T1000 (cell line): ENCODE measurements at places on chromosomes 5 and 9.

DNA sequence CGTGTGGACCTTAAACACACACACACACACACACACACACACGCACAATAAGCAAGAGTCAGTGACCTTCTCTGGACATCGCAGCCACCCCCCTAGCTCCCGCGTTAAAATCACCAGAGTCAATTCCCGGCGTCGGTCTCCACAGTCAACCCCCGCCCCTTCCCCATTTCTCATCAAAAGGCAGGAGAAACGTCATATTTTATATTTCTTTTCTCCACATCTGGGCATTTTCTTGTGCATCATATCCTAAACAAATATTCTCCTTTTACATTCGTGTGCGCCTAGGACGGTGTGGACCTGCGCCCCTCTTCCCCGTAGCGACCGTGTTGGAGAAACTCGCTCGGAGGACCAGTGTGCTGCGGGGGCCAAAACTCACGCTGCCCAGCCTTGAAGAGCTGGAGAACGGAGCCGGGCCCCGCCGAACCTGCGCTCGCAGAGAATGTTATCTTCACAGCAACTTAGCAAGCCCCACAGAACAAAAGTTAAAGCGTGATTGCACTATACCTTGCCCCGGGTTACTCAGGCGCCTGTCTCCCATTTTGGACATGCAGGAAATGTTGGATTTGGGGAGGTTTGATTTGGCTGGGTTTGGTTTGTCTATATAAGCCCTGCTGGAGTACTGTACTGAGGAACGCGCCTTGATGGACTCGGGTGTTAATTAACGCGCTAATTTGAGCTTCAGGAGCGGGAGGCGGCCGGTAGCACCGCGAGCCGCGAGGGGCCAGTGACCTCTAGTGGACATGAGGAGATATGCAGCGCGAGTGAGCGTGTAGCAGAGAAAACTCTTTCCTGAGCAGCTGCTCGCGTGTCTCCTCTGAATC is 192.4 kb downstream of the MEF2C start:
- no peak for DNase-seq

GRCh38 chr5:68562308-68562707 is 346.8 kb downstream of the PIK3R1 start:
- DNase-seq = peak; percentile 9

DNA sequence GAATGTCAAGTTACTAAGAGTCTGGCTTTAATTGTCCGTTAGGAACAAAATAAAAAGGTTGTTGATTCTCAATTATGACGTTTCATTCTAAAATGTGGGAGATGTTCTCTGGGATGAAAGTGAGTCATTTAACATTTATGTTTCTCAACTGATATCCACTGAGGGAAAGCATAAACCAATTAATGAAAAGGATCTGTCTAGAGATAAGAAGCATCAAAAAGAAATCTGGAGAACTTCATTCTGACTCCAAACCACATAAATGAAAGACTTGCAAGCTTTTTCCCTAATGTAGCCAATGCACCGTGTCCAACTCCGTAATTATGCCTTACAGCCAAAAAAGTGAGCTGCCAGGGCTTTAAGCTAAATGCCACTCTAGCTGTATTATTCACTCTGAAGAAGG is 654.2 kb downstream of the TLE1 start:
- no peak for DNase-seq

DNA sequence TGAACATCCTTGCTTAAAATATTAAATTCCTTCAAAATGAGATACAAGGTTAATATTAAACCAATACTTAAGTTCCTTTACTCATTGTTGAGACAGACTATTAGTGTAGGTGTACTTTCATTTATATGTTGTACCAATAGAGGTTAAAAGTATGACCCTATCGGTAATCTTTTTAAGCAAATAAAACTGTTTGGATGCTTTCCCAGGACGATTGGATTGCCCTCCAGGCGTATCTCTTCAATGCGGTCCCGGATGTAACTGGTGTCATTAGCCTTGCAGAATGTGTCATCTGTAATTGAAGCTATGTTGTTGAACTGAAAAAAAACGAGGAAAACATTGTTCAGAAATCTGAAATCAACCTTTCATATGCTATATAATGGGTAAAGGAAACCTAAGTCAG is 18.9 kb downstream of the OGN start:
- DNase-seq = peak; percentile 3

DNA sequence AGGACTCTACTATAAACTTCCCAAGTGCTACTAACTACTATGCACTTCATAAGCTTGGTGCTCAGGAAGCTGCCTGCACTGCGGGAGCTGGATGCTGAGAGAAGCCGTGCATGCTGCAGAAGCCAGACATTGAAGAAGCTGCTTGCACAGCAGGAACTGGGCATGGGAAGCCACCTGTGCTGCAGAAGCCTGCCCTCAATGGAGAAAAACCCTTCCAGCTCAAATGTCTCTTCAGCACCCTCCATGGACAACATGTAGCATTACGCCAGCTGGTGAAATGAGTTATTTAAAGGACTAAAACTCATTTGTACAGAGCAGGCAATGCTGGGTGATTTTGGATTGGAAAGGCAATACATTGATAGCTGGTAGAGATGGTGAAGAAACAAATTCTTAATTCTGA is 247.2 kb downstream of the KIF4B start:
- DNase-seq = no peak

- no peak for DNase-seq
Observed at GRCh38 chr9:36053971-36054370, 17.3 kb downstream of the RECK start.

GRCh38 chr9:120892748-120893610 is 16.0 kb upstream of the PHF19 start:
- DNase-seq = peak; percentile 23

DNA sequence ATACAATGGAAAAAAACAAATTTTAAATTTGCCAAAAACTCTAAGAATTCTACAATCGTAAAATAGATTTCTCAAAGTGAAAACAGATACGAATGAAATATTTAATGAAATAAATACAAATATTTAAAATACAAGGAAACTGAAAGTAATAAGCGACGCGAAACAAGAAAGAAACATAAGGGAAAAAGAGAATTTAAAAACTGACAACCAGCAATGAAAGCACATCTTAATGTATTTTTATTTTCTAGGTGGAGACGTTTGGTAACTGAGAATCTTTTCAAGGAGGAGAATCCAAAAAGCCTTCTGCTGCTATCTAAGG is 1.0 kb downstream of the ANXA2R start:
- no peak for DNase-seq

- DNase-seq = no peak
Observed at GRCh38 chr9:90961375-90961774, 159.8 kb downstream of the SYK start.

- no peak for DNase-seq
Observed at GRCh38 chr5:141929398-141930058, 5.9 kb downstream of the DELE1 start.

- DNase-seq = no peak
Observed at GRCh38 chr5:6729386-6730310, 16.4 kb downstream of the TENT4A start.

- no peak for DNase-seq
Observed at GRCh38 chr9:93081081-93081529, 14.9 kb upstream of the CARD19 start.

- peak; percentile 12 for DNase-seq
Observed at GRCh38 chr9:98380065-98380681, 124.7 kb upstream of the TBC1D2 start.

- DNase-seq = no peak
Observed at GRCh38 chr9:96417661-96418082, 498 bp downstream of the ZNF367 start.

GRCh38 chr5:153985498-153985897 is 53.2 kb downstream of the FAM114A2 start:
- no peak for DNase-seq

GRCh38 chr5:107272954-107273353 is 397.8 kb downstream of the EFNA5 start:
- no peak for DNase-seq

GRCh38 chr5:168778536-168778935 is 199.4 kb upstream of the PANK3 start:
- DNase-seq = no peak

DNA sequence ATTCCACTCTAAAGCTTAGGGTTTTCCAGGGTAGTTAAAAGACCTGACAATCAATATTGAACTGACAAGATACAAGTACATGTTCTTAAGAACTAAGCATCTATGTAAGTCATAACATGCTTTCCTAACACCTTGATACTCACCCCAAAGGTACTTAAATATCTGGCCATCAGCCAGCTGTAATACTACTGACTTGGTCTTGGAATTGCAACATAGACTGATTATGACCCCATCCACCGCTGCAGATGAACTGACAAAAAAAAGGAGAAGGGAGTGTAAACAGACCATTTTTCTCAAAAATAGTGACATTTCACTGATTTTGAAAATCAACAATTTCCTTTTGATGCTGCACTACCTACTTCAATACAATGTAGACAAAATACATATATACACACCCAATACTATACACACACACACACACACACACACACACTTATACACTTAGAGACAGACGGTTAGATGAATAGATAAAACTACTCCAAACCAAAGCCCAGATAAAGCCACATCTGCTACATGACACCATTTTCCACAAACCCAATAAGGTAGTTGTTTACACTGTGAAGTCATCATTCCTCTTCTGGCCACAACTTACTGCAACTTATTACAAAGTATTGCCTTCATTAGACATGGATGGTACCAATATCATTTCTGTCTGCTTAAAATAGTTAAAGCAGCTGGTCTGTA is 30.4 kb downstream of the ELP1 start:
- DNase-seq = no peak

DNA sequence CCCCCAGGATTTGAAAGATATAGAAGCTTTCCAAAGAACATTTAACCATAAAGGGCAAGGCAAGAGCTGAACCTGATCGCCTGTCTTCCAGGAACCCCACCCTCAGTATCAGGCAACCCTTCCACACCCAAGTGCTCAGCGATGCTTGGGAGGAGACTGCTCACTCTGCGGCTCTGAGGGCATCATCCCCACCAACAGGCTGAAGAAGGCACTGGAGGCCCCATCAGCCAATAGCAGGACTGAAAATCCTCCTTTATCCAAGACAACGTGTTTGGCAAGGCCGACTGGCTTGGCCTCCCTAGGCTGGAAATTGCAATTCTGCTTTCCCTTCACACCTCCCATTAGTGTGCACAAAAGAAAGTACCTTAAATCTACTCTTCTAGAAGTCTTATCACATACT is 1.4 kb upstream of the PPP2CA start:
- DNase-seq = no peak

GRCh38 chr9:137604345-137605086 is 970 bp upstream of the ARRDC1 start:
- no peak for DNase-seq

DNA sequence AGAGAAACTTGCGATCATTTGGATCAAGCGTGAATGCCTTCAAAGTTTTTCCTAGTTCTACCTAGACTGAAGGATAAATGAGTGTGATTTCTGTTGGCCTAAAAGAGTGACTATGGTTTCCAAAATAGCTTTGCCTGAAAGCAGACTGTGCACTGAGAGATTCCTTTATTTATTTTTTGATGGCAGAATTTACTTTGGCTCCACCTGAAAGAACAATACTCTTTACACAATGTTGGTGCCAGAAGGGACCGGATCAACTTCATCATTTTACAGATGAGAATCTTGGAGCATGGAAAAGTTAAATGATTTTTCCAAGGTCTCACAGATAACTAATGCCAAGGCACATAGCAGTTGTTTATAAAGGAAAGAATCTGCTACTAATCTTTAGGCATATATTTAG is 199.6 kb downstream of the KCTD16 start:
- no peak for DNase-seq

GRCh38 chr9:133538176-133538575 is 3.7 kb downstream of the ADAMTSL2 start:
- no peak for DNase-seq

- no peak for DNase-seq
Observed at GRCh38 chr5:53405396-53405795, 75.0 kb upstream of the FST start.

- no peak for DNase-seq
Observed at GRCh38 chr5:9035346-9035745, 510.5 kb downstream of the SEMA5A start.

- DNase-seq = no peak
Observed at GRCh38 chr5:124544366-124545055, 201.9 kb downstream of the ZNF608 start.

DNA sequence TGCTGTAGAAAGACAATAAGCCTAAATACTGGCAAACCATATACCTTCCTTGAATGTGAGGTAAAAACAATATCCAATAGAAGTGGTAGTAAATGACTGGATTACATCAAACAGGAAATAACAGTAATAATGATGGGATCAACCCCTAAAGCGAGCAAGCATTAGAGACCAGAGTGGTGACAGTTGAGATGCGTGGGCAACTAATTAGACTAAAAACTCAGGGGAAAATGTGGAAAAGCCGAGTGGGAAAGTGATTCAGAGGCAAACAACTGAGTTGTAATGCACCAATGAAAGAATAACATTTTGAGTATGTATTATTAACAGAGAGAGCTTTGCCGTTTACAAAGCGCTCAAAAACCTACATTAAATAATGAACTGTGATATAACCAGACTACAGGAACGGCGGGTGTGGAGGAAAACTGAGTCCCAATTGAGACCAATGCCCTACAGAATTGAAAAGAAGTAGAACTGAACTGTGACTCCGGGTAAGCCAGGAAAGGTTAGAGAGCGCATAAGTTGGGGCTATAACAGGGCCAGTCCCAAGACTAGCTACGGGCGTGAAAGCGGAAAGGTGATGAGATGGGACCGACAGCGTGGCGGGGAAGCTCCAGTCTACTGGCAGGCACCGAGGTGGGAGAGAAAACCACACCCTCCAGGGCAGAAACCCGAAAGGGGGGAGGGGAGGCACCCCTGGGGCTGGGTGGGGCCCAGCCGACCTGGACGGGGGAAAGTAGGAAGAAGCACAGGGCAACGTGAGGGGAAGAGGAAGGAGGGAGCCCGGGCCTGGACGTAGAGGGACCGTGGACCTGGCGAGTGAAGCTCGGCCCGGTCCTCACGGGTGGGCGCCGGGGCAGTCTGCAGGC is 592 bp downstream of the UBAP2 start:
- no peak for DNase-seq

DNA sequence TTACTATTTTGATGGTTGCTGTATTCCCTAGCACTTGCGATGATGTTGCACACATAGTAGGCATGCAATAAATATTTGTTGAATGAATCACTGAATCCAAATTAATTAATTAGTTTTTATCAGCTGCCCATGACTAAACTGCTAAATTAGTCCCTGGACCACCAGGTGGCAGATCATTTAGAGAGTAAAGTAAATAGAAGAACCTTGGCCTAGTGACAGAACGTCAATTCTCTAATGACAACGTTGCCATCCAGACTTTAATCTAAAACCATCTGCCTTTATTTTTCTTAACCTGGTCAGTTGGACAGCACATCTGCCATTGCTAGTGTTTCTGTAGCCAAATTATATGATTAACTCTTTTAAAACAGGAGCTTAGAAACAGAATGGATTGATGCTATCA is 457.5 kb downstream of the KIF4B start:
- DNase-seq = no peak
